D721Med (cell line): ENCODE measurements at places on chromosomes 12 and 14.

DNA sequence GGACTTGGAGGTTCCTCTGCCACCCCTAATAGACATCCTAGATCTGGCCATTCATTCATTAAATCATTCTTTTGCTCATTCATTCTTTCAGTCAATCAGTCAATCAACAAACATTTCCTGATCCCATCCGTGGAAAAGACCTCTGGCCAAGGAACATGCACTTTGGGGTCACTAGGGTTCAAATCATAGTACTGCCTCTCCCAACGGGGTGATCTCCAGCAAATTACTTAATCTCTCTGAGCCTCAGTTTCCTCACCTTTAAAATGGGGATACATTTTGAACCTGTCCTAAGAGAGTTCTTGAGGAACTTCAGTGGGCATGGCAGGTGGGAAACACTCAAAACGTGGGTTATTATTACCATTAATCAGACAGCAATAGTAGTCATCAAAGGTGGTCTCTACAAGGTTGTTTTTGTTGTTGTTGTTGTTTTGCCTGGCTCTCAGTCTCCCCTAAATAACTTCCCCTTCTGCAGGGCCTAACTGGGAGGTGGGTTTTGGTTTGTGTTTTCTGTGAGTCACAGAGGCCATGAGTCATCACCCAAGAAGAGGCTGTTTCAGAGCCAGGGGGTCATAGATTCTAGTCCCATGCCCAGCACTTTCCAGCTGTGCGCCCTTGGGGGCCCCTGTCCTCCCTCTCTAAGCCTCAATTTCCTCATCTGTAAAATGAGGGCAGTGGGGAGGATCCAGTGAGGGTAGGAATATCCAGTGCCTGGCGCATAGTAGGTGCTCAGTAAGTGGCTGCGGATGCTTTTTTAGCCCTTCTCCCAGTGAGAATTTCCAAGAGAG lies 16.9 kb upstream of the FAM222A start:
- no peak for DNase-seq

DNA sequence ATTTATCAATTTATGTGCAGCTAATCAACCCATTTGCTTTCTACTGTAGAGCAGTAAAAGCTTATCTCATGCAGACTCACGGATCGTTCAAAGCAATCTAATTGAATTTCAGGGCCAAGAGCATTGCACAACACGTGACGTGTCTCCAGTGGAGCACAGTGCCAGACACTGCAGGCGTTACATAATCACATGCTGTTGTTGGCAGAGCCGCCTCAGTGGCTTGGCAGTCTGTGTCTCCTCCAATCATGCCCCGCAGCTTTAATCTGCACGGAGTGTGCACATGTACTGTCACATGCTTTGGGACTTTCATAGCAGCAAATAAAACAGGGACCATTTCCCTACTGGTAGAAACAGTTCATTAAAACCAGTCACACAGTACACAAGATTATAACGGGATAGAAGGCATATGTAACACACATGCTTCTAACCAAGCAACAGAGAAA lies 309.3 kb downstream of the ITPR2 start:
- DNase-seq = no peak

- no peak for DNase-seq
Measured at GRCh38 chr14:93201155-93201704, 5.6 kb downstream of the GON7 start.

DNA sequence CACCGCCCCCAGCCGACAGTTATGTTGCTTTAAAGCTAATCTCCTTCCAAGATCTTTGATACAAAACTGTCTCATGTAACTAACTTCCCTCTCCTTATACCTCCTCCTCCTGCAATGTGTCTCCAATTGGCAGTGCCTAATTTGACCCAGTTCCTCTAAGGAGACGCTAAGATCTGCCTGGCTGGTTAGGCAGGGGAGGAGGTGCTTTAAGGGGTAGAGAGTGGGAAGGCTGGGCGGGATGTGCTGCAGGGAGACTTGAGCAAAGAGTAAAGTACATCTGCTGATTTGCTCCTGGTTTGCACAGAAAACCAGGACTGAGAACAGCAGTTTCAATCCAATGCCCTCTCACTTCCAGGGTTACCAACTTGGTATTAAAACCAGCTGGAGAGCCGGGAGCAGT lies 7.4 kb upstream of the IKZF4 start:
- DNase-seq = no peak

- no peak for DNase-seq
Measured at GRCh38 chr14:43803076-43803689, 703.9 kb downstream of the FSCB start.

DNA sequence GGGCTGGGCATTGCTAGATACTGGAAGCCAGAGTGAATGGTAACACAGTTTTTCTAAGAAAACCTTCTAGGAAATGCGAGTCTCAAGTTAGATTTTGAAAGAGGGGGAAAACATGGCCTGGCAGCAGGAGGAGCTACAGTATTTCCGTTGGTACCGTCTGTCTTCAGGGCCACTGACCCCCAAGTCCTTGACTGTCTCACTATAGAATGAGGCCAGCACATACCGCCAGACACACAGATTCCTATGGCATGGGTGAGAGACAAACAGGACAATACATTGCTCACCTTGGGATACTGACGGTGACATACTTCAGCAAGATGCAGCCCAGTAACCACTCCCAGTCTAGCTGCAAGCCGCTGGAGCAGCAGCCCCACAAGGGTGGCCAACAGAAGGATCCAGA lies 21.7 kb downstream of the SLC11A2 start:
- no peak for DNase-seq

DNA sequence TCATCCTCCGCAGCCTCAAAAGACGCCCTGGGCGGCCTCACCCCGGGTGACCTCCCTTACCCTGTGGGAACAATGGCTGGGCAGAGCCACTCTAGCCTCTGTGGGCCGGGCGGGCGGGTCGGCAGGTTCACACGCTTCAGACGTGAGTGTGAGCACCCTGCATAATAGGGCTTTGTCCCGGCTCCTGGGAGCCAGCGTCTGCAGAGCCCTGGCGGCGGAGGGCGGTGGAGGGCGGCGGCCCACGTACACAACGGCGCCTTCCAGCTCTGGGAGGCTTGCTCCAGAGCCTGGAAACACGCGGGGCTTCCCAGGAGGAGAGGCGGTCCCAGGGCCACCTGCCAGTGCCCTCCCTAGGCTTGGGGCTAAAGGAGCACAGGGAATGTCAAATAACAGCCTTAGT lies 205.6 kb downstream of the BCL11B start:
- no peak for DNase-seq

DNA sequence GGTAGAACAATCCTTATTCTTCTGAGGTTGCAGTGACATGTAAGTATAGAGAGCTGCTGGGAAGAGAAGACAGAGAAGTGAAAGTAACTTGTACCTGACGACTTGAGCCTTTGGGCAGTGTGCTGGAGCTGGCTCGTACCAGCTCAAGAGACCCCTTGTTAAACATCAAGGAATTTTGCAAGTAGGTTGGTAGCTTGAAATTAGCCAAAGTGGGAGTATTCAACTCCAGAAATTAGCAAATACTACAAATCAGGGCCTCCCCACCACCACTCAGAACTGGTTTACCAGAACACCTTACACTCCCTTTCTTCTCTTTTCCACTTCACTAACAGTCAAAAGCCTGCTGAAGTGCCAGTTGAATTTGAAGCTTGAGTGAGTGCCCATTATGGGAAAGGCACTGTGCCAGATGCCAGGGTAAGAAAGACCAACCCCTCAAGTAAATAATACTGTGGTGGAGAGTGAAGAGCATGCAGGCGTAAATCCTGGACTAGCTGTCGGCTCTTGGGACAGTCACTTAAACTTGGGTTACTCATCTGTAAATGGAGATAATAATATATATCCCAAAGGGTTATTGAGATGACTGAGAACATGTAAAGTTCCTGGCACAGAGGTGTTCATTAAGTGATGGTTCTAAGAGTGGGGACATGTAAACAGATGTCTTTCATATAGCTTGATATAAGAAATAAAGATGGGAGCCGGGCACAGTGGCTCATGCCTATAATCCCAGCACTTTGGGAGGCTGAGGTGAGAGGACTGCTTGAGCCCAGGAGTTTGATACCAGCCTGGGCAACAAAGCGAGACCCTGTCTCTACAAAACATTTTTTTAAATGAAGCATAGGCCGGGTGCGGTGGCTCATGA lies 27.0 kb upstream of the EID3 start:
- no peak for DNase-seq

DNA sequence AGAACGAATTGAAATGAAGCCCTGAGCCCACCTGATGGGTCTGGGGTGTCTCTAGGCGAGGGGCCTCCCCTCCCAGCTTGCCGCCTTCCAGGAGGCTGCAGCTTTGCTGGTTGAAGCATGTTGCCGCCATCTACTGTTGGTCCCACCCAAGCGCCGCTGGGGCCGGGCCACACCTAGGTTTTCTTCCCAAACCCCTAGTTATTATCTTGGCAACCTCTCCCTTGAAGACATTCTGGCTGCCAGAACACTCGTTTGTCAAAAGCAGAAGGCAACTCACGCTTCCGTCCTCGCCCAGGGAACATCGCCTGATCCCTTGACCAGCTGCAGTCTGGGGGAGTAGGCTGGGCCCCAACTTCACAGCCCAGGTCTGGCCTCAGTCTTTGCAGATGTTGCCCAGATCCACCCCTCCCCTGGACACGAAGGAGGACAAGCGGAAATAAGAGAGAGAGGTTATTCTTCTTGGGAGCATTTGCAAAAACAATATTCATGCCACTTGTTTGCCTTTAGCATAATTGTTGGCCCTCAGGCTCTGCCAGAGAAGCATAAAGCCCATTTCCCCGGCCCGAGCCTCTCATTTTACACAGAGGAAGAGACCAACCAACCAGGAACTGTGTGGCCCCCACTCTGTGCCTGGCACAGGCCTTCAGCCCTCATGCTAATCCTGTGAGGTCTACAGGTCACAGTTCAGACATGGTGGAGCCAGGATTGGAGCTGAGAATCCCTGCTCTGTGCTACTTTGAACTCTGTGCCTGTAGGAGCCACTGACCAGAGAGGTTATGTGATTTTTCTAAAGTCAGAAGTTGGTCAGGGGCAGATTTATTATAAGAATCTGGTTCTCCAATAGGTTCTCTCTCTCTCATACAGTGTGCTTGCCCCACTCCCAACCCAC lies 6.8 kb downstream of the EMP1 start:
- no peak for DNase-seq

GRCh38 chr14:74301594-74302151 lies 1.1 kb downstream of the ABCD4 start:
- no peak for DNase-seq

GRCh38 chr14:100818221-100818699 lies 7.7 kb upstream of the MEG3 start:
- DNase-seq = no peak

DNA sequence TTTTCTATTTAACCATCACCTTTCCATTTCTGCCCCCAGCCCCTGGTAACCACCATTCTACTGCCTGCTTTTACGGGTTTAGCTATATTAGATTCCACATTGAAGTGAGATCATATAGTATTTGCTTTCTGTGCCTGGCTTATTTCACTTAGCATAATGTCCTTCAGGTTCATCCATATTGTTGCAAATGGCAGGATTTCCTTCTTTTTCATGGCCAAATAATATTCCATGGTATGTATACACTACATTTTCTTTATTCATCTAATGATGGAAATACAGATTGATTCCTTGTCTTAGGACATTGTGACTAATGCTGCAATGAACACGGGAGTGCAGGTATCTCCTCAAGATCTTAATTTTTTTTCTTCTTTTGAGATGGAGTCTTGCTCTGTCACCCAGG lies 202.2 kb downstream of the APAF1 start:
- DNase-seq = no peak
